Common myeloid progenitor, CD34-positive (primary cell): ENCODE measurements at places on chromosomes 5 and 9.

GRCh38 chr9:89358985-89359384 is 40.7 kb downstream of the SECISBP2 start:
- H3K36me3 ChIP-seq, result peaks cover 25% of the 10 kb centered on the region
- no peaks in the 10 kb centered on the region for H3K27me3 ChIP-seq
- H3K4me1 ChIP-seq, result peaks cover 3% of the 10 kb centered on the region
- peak; percentile 89 for DNase-seq

DNA sequence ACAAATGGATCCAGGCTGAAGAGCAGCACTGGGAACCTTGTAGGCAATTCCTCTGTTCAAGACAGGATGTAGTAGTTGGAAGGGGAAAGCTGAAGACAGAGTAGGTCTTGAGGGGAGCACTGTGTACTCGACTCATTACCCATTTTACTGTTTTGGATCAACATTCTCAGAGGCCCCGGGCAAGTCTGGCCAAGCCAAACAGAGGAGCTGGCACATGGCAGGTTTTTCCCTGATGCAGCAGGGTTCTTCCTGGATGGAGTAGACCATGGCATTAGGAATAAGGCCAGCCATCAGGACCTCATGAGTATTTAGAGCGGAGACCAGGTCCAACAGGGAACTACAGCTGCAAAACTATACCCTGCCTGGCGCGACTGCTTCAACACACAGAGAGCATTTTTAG is 4.4 kb downstream of the SVEP1 start:
- DNase-seq, result no peak
- peaks cover 40% of the 10 kb centered on the region for H3K27me3 ChIP-seq
- no peak overlapping the region for H3K27ac ChIP-seq
- H3K36me3 ChIP-seq, result no peaks in the 10 kb centered on the region

DNA sequence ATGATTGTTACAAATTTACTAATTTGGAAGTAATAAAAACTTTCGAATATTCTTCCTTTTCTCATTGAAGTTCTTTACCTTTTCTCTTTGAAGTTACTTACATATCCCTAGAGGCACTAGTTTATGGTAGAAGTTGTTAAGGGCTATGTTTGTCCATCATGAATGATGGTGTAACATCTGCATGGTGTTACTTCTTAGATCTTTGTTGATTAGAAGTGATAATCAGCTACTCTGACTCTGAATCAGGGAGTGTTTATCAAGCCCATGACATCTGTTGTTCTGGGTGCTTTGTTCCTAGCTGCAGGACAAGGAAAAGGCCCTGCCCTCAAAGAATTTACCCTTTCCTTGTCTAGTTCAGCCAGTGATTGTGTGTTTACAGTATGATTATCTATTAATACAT is 32.9 kb downstream of the MAP3K1 start:
- H3K4me3 ChIP-seq, result no peak overlapping the region
- H3K4me1 ChIP-seq, result peaks cover 14% of the 10 kb centered on the region
- no peaks in the 10 kb centered on the region for H3K36me3 ChIP-seq

- H3K27ac ChIP-seq, result no peak overlapping the region
- H3K27me3 ChIP-seq, result no peaks in the 10 kb centered on the region
- H3K36me3 ChIP-seq, result peaks cover 72% of the 10 kb centered on the region
- no peak for DNase-seq
- H3K4me1 ChIP-seq, result no peaks in the 10 kb centered on the region
- H3K4me3 ChIP-seq, result no peak overlapping the region
These were observed 21.8 kb downstream of the QRFP start for GRCh38 chr9:130874783-130875182.

DNA sequence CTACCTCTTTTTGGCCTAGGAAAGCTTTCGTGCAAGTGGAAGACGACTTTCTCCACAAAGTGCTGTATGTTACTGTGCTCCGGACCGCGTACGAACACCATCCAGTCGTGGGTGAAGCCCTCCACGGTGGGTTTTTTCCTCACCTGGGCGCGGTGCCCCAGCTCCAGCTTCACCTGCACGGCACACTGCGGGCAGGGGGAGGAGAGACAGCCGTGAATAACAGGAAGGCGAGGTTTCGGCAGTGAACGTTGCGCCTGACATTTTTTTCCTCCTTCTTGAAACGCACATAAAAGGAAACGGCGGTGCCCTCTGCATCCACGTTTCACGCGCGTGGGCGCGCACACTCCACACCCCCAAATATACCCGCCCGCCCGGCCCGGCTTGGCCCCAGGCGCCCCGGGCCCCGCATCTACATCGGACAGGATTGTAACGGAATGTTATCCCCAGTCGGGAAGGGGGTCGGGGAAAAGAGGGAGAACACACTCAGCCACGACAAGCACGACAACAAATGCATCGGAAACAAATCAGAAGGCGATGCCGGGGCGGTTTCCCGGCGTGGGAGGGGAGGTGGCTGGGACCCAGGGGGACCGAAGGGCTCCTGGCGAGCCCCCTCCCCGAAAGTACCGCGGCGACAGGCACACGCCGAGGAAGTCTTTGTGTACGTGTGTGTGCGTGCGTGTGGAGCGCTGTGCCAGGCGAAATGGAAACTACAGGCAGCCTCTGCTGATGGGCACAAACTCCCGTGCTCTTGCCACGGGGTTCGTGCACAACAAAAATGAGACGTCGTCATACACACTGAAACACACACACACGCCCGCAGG is 1.4 kb downstream of the MLLT3 start:
- H3K36me3 ChIP-seq, result no peaks in the 10 kb centered on the region
- H3K4me3 ChIP-seq, result peak overlapping the region; percentile 84
- peaks cover 11% of the 10 kb centered on the region for H3K4me1 ChIP-seq
- H3K27ac ChIP-seq, result peak overlapping the region; percentile 73
- no peaks in the 10 kb centered on the region for H3K27me3 ChIP-seq

DNA sequence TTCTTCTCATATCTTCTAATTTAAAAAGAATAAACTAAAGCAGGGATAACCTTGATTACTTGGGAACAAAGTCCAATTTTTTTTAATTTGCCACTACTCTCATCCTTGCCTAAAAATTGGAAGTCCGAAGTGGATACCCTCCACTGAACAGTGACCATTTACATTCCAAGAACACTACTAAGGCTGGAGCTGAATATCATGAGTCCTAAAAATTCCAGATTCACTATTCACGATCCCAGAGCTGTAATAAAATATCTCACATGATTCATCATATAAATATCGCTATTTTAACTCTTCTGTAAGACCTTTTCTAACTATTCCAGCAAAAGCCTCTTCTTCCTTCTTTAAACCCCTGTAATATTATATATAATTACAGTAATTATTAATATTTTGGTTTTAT is 57.4 kb downstream of the ATPSCKMT start:
- no peak for DNase-seq
- no peak overlapping the region for H3K27ac ChIP-seq
- no peaks in the 10 kb centered on the region for H3K36me3 ChIP-seq

DNA sequence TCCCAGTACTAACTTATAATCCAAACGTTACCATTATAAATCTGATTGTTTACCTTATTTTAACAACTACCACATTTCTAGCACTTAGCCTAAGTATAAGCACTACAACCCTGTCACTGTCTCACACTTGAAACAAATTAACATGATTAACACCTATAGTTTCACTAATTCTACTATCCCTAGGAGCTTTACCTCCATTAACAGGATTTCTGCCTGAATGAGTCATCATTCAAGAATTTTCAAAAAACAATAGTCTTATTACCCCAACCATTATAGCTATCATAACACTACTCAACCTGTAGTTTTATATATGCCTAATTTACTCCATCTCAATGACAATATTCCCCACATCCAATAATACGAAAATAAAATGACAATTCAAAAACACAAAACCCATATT is 89.6 kb downstream of the INSL6 start:
- no peaks in the 10 kb centered on the region for H3K27me3 ChIP-seq
- DNase-seq, result no peak
- H3K36me3 ChIP-seq, result no peaks in the 10 kb centered on the region
- H3K4me1 ChIP-seq, result no peaks in the 10 kb centered on the region

DNA sequence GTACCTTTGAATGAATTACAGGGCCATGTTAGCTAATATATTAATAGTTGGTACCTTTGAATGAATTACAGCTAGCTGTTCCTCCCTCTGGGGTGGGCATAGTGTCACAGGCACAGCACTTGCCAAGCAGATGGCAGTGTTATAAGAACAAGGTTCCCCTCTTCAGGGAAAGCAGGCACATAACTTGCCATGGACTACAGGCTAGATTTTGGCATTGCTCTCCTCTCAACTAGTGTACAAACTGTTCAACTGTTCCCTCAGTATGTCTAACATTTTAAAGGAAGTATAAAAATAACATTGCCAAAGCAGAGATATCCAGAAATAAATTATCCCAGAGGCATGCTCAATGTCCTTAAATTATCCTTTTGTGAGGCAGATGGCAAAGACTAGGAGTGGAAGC is 33.7 kb downstream of the ABITRAM start:
- H3K4me1 ChIP-seq, result no peaks in the 10 kb centered on the region
- H3K36me3 ChIP-seq, result no peaks in the 10 kb centered on the region
- no peak overlapping the region for H3K4me3 ChIP-seq
- no peaks in the 10 kb centered on the region for H3K27me3 ChIP-seq
- no peak for DNase-seq
